ENCODE measurements at places on chromosomes 12 and 14.

DNA sequence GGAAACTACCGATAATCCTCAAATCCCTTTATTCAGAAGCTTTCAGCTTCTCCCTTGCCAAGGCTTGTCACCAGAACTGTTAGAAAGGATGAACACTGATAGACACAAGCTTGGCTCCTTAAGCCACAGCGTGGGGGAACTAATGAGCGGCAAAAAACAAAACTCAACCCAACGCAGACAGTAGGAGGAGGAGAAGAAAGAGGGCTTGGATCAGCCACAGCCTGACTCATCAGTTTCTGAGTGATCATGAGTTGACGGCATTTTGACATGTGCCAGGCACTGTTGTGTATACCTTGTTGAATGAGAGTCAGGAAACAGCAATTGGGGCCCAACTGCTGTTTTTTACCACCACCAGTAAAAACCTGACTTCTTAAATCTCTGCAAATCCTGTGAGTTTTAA, 23.7 kb downstream of the PLXNC1 start:
- peak; percentile 85 for DNase-seq

- DNase-seq, result no peak
These were observed 315.9 kb downstream of the BMP4 start for GRCh38 chr14:53640695-53641094.

DNA sequence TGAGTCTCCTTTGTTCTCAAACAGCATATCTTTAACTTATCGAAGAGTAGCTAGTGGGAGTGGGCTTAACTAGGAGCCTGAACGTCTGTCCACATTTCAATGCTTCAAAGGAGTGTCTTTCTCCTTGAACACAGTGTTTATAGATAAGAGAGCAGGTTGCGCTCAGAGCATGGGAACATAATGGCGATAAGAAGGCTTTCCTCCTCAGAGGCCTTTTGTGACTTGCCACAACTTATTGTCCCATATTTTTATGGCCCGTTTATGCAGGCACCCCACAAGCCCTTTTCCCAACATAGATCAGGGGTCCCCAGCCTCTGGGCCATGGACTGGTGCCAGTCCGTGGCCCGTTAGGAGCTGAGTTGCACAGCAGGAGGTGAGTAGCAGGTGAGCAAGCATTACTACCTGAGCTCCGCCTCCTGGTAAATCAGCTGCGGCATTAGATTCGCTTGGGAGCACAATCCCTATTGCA, 2.6 kb upstream of the DDX47 start:
- DNase-seq, result no peak

GRCh38 chr12:95446506-95446900, 27.4 kb upstream of the METAP2 start:
- no peak for DNase-seq

GRCh38 chr14:71408362-71409030, 501.2 kb downstream of the PCNX1 start:
- no peak for DNase-seq

GRCh38 chr12:53561590-53561953, 54.3 kb upstream of the NPFF start:
- DNase-seq, result no peak

DNA sequence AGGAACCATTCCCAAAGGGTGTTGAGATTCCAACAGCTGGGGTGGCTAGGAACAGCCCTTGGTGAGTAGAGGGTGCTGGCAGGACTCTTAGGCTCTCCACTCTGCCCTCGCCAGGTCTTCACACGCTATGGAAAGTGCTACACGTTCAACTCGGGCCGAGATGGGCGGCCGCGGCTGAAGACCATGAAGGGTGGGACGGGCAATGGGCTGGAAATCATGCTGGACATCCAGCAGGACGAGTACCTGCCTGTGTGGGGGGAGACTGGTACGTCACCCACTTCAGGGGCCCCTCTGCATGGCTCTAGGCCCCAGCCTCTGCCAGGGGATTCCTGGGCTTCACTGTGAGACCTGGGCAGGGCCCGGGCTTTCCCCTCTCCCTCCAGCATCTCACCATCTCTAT, 8.0 kb upstream of the SMARCD1 start:
- DNase-seq, result no peak

DNA sequence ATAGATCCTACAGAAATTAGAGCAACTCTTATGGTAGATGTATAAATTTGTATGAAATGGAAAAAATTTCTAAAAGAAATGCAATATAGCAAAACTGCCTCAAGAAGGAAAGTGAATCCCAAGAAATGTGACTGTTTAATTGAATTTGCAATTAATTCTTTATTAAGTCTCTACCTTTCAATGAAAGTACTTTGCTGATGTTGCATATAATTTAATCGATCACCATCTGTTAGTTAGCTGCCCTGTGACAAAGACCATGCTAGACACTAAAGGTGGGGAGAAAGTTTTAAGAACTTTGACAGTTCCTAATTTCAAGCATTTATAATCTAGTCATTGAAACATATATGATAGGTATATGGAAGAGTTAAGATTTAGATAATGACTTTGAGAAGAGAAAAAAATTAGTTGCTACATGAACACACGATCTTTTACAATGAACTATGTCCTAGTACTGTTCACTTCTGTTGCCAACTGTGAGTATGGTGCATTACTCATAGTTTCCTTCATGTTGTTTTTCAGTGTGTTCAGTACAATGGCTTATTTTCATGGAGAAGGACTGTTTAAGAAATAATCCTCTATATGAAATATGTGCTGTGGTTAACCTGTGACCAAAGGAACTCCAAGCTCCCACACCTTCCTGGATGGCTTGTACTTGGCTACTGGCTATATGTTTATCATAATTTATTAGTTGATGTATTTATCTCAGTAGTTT, 128.4 kb downstream of the METTL25 start:
- DNase-seq, result no peak

GRCh38 chr14:23043754-23044153, 1.7 kb downstream of the PSMB11 start:
- no peak for DNase-seq

DNA sequence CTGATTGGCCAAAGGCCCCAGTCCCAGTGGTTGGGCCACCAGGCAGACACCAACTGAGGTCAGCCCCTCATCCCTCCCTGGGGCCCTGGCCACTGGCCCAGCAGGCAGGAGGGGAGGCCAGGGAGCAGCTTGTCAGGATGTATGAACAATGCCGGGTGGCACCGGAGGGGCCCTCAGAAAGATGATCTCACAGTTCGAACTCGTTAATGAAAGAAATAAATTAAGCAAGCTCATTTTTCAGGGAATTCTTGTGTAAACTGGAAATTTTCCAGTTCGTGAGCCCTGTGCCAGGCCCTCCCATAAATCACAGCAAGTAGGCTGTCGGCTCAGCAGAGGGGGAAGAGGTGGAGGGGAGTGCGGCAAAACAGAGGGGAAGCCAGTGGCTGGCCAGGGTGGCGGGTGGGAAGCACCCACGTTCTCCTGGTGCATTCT, 177.0 kb upstream of the VASH1 start:
- no peak for DNase-seq

DNA sequence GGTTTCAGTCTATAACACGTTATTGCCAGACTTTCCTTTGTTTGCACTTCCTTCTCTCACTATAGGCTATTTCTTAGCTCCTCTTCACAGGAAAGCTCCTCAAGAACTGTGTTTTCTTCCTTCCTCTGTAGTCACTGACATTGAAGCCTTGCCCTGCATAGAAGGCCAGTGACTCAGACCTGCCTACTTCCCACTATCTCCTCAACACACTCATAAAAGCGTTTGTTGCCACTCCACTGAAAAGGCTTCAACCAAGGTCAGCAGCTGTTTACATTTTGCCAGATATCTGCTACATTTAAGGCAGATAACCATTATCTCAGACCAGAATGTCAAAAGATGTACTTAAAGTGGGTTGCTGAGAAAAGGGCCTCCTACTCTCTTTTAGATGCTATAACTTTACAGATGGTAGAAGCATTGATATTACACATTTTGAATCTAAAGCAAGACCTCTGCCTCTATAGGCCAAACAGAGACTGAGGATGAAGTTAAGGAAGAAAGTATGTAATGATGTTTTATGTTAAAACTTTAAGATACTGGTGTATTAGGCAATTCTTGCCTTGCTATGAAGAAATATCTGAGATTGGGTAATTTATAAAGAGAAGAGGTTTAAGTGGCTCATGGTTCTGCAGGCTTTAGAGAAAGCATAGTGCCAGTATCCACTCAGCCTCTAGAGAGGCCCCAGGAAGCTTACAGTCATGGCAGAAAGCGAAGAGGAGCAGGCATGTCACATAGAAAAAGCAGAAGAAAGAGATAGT, 233.3 kb upstream of the FLRT2 start:
- DNase-seq, result peak; percentile 31

GRCh38 chr14:35821564-35822411, 4.3 kb upstream of the BRMS1L start:
- peak; percentile 53 for DNase-seq

GRCh38 chr14:68748260-68748659, 44.6 kb downstream of the ZFP36L1 start:
- DNase-seq, result no peak

GRCh38 chr12:113867258-113867657, 98.9 kb downstream of the RBM19 start:
- no peak for DNase-seq

GRCh38 chr12:99004799-99005466, 359.8 kb downstream of the APAF1 start:
- no peak for DNase-seq

DNA sequence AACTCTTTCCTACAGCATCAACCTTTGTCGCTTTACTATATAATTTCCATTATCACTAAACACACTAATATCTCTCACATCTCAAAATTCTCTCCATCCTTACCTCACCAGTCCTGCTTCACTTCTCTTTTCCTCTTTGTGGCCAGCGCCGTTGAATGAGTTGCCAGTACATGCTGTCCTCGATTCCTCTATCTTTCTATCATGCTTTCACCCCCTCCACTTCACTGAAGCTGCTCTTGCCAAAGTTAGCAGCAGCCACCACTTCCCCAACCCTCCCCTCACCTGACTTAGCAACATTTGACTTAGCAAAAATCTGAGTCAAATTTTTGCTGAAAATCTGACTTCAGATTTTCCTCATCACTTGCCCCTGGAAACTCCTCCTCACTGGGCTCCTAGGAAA, 210.4 kb downstream of the ANO6 start:
- DNase-seq, result no peak

DNA sequence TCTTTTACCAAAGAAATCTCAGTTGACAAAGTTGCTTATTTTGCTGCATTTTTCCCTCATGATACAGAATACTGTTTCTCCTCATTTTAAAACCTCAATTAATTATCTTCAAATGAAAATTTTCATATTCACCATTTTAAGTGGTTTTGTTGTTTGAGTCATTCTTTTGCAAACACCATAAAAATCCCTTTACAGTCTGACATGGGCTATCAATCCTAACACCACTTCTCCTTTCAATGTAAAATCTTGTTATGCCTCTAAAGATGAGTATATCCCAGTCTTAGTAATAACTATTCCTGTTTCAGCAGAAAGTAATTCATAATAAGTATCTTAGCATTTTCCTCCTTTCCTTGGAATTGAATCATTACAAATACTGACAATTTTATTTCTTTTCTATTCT, 192.2 kb downstream of the SYT1 start:
- DNase-seq, result no peak

DNA sequence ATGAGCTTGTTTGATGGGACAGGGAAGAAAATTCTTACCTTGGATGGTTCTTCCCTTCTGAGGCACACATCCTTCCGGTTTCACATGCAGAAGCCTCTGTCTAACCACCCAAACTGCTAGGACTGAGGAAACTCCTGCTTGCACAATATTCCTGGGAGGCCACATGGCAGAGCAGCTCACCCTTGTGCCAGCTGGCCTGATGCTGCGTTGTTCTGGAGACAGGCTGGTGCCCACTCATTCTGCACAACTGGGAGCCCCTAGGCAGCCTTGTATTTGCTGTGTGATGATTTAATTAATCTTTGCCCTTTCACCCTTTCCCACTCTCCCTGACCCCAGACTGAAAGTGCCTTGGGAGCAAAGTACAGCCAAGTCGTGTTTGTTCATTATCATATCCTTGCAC, 130.8 kb downstream of the RTN1 start:
- peak; percentile 70 for DNase-seq

GRCh38 chr12:123021688-123022604, 41.5 kb downstream of the ARL6IP4 start:
- DNase-seq, result no peak

DNA sequence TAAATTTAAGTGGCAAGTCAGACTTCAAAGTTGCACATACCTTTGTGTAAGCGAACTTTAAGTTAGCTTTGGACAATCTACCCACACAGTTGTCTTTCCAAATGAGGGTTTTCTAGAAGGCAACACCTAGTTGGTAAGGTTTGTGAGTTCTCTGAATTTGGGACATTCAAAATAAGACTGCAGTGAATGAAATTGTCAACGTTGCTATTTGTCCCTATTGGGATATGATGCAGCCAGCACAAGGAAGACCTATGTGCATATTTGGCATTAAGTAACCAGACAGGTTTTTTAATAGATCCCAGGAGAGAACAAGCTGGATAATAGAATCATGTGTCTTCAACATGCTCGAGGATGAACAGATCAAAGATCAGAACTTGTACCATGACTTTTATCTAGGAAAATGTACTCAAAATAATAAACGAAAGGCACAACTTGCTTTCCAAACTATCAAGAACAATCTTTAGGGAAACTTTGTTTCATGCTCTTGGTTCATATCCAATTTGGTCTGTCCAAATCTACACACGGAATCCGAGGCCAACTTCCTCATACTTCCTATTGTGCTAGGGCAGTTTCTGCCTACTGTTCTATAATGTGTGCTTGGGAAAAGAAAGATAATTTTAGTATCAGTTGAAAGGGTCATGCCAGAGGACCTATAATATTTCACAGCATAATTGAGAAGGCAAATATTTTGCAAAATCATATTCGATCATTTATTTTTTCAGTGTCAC, 284.2 kb upstream of the SOX5 start:
- DNase-seq, result no peak

GRCh38 chr14:77181603-77182437, at the start of gene TMEM63C:
Gene TMEM63C (plus strand): TSS chr14:77181798. CDS start chr14:77218814, 37,016 bp downstream.
- DNase-seq, result no peak

DNA sequence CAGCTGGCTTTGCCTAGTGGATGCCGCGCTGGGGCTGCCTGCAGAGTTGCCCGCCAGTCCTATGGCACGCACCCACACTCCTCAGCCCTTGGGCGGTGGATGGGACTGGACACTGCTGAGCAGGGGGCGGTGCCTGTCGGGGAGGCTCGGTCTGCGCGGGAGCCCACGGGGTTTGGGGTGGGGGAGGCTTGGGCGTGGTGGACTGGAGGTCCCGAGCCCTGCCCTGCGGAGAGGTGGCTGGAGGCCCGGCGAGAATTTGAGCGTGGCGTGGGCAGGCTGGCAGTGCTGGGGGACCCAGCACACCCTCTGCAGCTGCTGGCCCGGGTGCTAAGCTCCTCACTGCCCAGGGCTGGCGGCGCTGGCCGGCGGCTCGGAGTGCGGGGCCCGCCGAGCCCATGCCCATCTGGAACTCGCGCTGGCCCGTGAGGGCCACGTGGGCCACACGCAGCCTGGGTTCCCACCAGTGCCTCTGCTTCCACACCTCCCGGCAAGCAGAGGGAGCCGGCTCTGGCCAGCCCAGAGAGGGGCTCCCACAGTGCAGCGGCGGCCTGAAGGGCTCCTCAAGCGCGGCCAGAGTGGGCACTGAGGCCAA, 68.1 kb downstream of the ETNK1 start:
- DNase-seq, result no peak

DNA sequence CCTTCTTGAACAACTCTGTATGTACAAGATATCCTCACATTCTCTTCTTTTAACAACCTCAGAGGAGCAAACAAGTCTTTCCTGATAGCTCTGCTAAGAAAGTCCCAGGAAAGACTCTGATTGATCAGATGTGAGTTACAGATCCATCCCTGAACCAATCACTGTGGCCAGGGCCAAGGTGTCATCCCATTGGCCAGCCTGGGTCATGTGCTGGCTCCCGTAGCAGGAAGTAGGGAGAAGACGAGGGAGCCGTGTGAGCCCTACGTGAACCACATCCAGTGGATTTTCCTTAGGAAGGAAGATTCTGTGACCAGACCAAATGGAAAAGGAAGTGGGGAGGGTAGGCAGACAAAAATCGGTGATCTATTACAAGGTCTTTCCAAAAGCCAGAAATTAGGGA, 5.6 kb downstream of the P2RX7 start:
- no peak for DNase-seq

All from inflammatory macrophage treated with lipopolysaccharide for 1 hour (primary cell).